CD4-positive, alpha-beta T cell treated with Interleukin-15 for 4 hours (primary cell): ENCODE measurements at places on chromosomes 11 and 22.
A peak's percentile ranks its signal among the peaks of the same experiment; 100 is the strongest.

GRCh38 chr22:43239193-43239780 is 52.4 kb upstream of the TTLL12 start:
- DNase-seq, result no peak

DNA sequence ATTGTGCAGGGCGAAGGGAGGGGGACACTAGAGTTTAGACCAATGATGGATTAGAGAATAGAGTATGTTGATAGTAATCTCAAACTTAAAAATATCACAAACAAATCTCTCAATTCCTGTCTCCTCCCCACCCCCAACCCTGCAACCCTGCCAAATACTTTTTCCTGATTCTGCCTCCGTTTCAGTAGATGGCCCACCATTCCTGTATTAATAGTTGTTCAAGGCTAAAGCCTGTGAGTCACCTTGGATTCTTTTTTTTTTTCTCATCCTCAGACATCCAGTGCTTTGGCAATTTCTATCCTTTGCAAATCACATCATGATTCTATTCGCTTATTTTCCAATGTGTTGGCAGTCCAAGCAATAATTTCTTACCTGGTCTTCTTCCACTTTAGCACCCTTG is 207.9 kb downstream of the DYNC2H1 start:
- no peak for DNase-seq

- no peak for DNase-seq
Measured at GRCh38 chr22:40635043-40635939, 1.2 kb downstream of the MRTFA start.

DNA sequence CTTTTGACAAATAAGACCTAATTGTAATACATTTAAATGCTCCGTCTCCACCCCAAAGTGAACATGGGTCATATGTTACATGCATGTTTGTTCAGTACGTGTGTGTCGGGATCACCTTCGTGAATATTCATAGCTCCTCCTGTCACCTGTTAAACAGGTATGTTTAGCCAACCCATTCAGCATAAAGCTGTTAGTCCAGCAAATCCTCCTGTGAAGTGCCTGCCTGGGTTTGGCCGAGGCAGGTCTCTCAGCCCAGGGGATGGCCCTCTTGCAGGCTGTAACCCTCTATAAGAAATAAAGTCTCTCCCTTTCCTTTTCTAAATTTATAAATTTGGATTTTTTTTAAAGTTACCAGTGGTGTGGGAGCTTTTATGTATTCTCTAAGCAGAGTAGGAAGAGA is 38.9 kb upstream of the NTM start:
- no peak for DNase-seq

- no peak for DNase-seq
Measured at GRCh38 chr11:16016468-16016829, 339.9 kb downstream of the SOX6 start.

DNA sequence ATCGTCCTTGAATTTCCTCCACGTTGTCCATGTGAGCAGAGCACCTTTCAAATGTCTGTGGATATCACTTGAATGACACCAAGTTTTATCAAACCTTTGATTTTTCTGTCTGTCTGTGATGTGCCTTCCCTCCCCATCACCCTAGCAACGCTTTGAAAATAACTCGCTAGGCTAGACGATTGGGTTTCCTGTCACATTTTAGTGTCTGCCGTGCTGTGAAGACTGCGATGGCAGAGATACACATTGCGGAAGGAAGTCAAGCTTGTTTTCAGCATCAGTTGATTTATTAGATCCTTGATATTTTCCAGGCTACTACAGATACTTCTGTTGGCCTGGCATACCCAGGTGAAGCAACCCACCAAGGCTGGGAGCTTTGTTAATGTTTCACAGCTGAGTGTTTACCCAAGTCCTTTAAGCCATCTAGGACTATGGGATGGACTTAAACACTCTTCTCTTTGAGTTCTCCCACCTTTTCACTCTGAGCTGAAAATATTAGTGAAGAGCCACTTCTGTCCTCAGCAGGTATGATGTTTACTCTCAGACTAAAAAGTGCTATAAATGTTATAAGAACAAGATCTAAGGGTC is 93.6 kb upstream of the CD44 start:
- DNase-seq, result peak; percentile 95

DNA sequence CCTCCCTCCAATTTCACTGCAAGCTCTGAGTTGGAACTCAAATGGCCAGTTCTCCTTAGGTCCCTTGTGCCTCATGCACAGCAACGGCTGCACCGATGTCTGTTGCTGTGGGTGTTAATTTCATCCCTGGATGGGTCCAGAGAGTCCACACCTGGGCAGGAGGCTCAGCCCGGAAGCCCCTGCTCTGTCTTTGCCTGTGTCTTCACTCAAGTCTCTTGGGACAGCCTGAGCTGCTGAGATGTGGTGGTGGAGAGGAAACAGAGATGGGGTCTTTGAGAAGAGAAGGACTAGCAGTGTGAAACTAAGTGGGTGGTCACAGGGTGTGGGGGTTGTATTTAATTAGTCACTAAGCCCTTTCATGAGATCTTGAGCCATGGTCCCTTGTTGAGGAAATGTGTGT is 109.3 kb downstream of the NECTIN1 start:
- DNase-seq, result no peak

DNA sequence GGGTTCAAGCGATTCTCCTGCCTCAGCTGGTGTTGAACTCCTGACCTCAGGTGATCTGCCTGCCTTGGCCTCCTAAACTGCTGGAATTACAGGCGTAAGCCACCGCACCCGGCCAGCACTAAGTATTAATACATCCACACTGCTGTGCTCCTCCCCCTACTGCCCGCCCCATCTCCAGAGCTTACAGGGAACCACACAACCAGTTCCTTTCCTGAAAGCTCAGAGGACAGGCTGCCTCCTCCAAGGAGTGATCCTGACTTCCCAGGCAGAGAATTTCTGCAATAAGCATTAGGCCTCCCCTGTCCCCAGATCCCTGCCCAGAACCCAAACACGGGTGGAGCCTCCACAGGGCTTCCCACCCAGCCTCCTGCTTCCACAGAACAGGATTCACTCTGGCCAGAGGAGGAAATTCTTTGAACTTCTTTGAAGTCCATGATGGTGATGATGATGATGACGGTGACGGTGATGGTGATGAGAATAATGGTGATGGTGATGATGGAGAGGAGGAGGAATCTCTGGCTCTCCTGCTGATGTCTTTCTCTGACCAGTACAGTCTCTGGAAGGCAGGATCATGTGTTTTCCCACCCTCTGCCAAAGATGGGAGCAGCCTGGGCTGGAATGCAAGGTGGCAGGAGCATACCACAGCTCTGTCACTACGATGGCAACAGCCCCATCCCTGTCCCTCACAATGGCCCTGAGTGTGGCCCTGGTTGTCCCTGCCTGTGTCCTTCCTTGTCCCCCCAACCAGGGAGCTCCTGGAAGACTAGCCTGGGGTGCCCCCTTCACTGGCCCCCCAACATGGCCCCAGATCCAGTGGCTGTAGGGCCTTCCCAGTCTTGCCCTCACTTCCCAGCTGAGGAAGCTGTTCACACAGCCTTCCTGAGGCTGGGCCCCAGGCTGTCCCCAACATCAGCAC is 33.5 kb upstream of the CSNK1E start:
- DNase-seq, result no peak

- DNase-seq, result no peak
Measured at GRCh38 chr11:129248618-129249017, 56.5 kb upstream of the ARHGAP32 start.

GRCh38 chr11:22342211-22343031 is 4.2 kb downstream of the SLC17A6 start:
- DNase-seq, result no peak

DNA sequence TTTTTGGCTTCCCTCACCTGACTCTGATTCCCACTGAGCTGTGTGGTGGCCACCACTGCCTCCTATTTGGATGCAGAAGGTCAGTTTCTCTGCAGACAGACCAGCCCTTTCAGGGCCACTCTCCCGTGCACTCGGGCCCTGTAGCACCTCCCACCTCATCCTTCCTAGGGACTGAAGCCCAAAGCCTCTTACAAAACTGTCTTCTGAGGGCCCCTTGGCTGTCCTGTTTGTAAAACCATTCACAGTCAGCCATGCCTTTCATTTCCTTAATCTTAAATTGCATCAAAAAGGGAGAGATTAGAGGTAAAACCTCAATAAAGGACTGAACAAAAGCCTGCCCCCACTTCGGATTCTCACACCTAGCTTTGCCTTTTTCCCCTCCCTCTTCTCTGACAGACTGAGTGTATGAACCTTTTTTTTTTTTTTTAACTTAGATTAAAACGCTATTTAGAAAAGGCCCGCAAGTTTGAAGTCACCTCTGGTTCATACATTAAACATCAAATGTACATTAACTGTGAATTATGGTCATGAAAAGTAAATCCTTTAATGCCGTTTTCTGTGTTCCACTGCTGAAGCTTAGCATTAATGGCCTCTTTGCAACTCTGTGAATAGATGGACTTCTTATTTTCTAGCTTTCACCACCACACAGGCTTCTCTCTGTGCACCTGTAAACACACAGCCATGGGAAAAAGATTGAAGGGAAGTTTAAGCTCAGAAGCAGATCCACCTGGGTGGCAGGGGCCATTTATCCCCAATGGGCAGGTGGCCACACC is 247.2 kb upstream of the CADM1 start:
- DNase-seq, result no peak

GRCh38 chr11:1760351-1761109 is 3.2 kb downstream of the CTSD start:
- DNase-seq, result no peak

GRCh38 chr11:70109006-70109405 is 30.9 kb downstream of the ANO1 start:
- no peak for DNase-seq

DNA sequence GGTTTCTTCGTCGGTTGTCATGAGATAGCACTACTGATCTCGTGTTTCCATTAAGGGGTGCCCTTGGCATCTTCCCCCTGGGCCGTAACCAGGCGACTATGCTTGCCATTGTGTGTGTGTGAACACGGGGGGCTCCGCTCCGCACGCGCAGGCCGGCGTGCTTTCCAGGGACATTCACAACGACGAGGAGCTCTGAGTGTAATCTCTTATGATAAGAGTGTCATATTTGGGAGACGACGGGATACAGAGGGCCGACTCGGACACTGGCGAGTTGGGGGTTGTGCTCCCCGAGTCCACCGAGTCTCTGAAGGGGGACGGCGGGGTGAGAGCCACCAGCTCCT is 170.9 kb upstream of the CTSC start:
- no peak for DNase-seq

DNA sequence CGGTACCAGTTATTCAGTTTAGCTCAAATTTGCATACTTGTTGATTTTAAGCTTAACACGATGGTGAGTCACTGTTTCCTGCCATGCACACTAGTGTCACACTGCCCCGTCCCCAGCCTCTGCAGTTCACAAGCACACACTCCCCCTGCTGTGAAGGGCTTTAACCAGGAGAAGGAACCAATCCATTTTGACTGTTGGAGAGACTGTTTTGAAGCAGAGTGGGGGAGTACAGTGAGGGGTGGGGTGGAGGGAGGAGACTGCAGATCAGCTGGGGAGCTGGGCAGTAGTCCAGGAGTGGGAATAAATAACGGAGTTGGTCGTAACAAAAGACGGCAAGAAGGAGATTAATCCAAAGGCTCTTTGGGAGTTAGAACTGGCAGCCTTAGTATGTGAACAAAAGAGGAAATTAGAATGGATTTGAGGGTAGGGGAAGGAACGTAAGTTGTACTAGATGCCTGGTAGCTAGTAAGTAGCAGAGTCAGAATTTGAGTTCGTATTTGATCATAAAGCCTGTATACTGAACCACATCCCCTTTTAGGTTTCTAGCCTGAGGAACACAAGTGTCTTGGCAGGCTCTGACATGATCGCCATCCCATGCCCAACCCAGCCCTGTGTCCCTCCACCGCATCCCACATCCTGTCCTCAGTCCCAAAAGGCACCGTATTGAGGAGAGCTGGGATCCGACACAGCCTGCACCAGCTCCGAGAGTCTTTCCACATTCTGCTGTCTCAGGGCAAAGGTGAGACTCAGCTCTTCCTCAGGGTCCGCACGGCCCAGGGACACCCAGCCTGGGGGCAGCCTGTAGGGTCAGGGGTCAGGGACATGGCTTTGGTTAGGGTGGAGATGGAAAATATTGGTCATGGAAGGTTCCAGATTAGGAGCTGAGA is 862 bp downstream of the TPP1 start:
- peak; percentile 81 for DNase-seq

DNA sequence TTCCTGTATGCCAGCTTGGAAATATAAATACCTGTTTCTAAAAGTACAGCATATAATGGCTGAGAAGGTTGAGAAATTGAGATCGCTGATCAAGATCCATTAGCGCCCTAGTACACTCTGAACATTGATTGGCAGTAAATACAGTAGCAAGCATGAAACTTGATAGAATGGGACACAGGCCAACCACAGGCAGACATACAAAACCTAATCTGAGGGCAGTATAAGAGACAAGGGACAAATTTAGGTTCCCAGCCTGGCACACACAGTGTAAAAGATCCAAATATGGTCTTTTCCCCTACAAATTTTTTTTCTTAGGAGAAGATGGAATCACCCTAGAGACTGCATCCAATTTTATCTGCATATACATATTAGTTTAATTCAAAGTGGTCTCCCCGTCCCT is 126.5 kb upstream of the ARHGAP42 start:
- no peak for DNase-seq

DNA sequence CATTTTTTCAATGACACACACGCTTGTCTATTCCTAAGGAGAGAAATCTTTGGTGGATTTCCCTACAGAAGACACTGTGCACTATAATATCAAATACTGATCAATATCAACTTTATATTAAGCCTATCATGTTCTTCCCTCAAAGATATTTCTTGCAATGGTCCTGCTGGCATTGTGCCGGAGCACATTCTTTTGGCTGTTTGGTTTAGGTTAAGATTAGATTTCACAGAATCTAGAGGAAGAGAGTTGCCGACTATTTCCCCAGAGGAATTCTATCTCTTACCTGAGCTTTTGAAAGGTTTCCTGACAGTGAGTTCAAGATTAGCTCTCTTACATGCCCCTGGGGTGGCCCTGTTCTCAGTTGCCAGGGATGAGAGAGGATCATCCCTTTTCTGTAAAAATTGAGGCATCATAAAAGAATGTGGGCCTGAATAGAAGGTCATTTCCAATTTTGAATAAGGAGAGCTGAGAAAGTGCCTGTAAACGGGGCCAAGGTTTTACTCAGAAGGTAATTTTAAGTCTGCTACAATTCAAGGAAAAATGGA is 180.6 kb upstream of the ARHGAP20 start:
- no peak for DNase-seq

DNA sequence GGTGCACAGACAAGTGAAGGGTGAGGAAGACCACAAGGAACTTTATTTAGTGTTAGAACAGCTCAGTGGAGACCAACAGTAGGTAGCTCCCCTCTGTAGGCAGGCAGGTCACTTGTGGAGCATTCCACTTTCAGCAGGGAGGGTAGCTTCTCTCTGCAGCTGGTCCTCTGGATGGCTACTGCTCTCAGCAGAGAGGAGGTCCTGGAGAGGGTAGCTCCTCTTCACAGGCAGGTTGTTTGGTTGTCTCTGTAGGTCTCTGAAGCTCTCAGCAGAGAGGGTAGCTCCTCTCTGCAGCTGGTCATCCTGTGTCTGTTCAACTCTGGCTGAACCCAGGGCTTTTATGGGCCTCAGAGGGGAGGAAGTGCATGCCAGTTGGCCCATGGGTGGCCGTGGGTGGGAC is 6.5 kb upstream of the OOSP1 start:
- DNase-seq, result no peak
